Cortex of kidney (tissue), 1 donor: ENCODE measurements at places on chromosomes 3 and 15.

GRCh38 chr3:53618936-53619335, 124.5 kb downstream of the CACNA1D start:
- DNase-seq, result no peak

DNA sequence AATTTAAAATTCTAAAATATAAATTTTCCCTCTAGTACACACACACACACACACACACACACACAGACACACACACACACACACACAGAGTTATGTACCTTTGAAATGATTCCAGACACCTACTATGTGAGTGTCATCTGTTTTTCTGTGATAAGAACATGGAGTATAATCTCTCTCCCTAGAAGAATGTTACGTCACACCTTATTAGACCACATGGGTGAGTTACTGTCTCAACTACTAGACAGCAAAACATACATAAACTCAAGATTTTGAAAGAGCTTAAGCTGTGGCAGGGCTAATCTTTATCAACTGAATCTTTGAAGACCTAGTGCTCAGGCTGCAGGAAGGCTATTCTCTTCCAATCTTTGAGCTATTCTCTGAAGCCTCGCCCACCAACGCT, 385.9 kb upstream of the BCHE start:
- DNase-seq, result no peak

DNA sequence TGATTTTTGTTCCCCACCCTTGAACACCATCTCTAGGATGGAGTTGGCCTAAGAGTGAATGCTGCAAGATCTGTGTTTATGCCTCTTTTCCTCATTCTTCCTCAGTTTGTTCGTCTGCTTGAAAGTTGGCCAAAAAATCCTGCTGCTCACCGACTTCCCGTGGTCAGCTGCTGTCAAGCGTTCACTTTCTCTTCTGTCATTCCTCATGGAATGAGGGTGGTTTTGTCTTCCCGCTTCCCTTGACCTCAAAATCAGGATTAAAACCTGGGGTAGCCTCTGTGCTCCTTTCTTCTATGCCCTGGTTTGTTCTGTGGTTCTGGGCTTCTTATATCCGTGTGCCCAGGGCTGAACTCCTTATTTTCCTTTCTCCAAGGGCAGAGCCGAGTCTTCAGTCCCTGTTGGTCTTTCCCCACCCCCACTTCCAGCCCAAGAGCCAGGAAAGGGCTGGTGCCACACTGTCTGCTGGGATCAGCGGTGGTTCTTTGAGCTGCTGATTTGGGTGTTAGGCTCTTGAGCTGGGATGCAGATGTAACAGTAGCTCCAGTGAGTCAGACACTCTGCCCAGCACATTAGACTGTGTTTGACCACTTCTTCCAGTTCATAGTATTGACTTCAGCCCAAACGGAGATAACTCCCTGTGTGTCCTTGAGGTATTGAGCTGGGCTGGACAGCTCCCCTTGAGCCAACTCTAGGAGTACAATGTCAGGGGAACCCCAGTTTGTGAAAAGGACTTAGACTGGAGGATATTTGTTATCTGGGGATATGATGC, 2.3 kb downstream of the SERF2 start:
- DNase-seq, result no peak

GRCh38 chr15:84736375-84736774, 12.0 kb upstream of the ZNF592 start:
- DNase-seq, result no peak

DNA sequence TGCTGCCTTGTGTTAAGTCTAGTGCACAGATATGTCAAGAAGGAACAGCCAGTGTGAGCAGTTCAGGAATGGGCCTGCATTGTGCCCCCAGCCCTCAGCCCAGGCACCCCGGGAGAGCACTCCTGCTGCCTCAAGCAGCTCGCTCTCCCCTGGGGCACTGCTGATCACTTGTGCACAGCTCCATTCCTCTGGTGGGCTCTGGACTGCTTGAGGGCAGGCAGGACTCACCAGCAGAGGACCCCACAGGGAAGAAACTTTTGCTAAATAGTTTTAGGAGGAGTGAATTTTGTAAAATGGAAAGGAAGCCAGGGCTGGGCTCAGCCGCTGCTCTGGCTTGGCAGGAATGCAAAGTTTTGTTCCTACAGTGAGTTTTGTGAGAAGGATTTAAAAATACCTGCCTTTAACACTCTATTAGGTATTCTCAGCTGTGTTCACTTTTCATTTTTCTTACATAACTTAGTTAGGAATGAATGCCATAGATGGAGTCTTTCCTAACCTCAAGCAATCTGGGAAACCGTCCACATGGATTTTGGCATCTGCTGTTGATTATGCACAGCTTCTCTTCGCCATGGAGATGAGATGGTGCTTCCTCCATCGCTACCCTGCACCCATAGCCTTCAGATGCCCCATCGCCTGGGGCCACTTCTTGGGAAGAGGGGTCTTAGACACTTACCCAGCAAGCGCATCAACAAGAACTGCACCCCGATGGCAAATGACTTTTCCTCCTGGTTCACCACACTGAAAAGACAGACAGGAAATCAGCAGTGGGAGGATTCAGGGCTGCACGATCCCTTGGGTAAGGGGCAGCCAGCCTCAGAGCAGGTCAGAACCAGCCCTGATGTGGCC, 42.3 kb upstream of the RAB6B start:
- no peak for DNase-seq

GRCh38 chr3:105367063-105367405, 325 bp downstream of the ALCAM start:
- no peak for DNase-seq

DNA sequence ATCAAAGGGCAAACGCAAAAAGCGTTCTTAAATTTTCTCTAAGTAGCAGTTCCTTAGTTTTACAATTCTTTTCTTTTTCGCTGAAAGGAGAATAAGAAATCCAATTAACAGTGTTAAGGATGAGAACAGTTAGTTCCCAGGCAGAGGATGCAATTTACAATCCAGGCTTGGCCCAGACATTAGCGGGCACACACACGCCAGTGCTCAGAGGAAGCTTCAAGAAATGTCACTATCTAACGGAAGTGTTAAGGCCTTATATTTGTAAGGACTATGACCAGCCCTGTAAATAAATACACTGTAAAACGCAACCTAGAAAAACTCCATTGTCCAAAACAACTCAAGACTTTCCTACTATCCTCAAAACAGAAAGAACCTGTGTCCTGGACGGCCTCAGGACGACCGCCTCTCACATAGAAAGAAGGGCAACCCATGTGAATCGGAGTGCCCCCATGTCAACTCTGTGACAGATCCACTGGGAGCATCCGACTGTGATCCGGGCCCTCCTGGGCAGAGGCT, 1.3 kb downstream of the ACAP2 start:
- DNase-seq, result no peak

- DNase-seq, result no peak
These were observed 804.4 kb upstream of the CFAP20DC start for GRCh38 chr3:59854061-59854709.

GRCh38 chr3:142946861-142947260, 16.6 kb downstream of the PAQR9 start:
- no peak for DNase-seq

DNA sequence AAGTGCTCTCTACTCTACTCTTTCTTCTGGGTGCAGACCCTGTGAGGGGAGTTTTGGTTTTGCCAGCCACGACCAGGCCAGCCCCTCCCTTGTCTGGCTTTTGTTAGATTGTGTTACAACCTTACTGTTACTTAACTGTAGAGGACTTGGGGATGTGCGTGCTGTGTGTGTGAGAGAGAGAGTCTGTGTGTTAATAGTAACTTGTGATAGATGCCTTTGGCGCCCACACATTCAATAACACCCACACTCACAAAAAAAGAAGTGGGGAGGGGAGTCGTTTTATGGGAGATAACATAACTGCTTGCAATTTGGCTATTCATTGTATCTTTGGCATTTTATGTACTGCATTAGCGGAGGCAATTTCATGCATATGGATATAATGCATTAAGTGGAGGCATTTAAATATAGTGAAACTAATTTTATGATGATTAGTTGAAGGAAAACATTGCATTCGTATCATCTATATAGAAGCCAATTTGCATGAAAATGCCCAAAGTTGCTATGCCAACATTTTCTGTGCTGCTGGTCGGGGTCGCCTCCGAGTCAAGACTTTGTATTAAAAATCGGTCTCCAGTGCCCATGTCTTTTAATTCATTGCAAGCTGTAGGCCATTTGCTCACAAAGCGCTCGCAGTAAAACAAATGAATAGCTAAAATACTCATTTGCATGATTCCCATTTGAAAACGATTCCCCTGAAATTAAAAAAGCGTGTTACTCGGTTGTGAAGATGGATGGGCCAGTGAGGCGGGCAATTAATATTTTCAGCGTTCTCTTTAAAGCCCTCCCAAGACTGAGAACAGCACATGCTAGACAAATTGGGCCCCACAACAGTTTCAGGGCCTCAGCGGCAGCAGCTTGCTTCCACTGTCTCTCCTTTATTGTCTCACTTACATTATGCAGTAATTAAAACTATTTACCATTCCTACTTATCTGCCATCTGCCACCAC, 158.5 kb upstream of the SMAD3 start:
- no peak for DNase-seq
